HFFc6 (cell line): ENCODE measurements at places on chromosomes 5 and 9. TPM values are rescaled to one million over a fixed set of nuclear protein-coding genes. Genes with fewer than 3 reads are reported as not detected.

Gene LHX2
- total RNA-seq: 0.18 TPM in 1 of 3 replicates, not detected in the others

Gene TMEM171
- 1.4 to 2.0 TPM (median 1.4 TPM) in 3 replicates for total RNA-seq

Gene SYK
- total RNA-seq: not detected in 3 replicates

GRCh38 chr9:73073337-73074175, 78.1 kb upstream of the ANXA1 start:
- peaks cover 40% of the 10 kb centered on the region for H3K4me1 ChIP-seq
- H3K4me3 ChIP-seq: peak overlapping the region; percentile 49
- peaks cover 11% of the 10 kb centered on the region for H3K36me3 ChIP-seq
- DNase-seq: peak; percentile 67
- H3K27me3 ChIP-seq: peaks cover 2% of the 10 kb centered on the region; the same call in 1 of the 2 replicates

- peaks cover 21% of the 10 kb centered on the region for H3K27me3 ChIP-seq
- no peak for DNase-seq
- peaks cover 12% of the 10 kb centered on the region; the same call in 1 of the 2 replicates for H3K4me1 ChIP-seq
- no peaks in the 10 kb centered on the region for H3K36me3 ChIP-seq
- no peak overlapping the region for H3K4me3 ChIP-seq
Measured at GRCh38 chr5:61612431-61612830, 280.4 kb downstream of the ZSWIM6 start.

DNA sequence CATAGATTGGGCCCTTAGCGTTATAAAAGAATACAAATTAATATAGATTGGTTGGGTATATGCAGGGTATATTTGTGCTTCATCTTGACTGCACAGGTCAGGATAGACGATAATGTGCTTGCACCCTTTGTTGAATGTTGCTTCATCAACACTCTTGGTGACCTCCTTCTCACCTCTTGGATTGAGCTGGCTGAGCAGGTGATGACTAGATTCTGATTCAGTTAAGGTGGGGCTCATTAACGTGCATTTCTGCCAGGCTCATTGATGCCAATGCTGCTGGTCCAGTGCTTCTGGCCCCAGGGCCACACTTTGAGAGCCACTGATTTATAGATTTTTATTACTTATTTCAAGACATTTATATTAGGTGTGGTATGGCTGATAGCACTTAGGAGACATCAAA, 27.7 kb downstream of the PCSK5 start:
- H3K36me3 ChIP-seq: no peaks in the 10 kb centered on the region
- no peaks in the 10 kb centered on the region for H3K4me1 ChIP-seq
- no peak overlapping the region for H3K4me3 ChIP-seq
- H3K27ac ChIP-seq: no peak overlapping the region
- no peak for DNase-seq
